Thoracic aorta (tissue), 2 donors: ENCODE measurements at places on chromosomes 11 and 22.
A peak's percentile ranks its signal among the peaks of the same experiment; 100 is the strongest.

- DNase-seq = no peak
- no peak overlapping the region for H3K27ac ChIP-seq
- H3K27me3 ChIP-seq = no peaks in the 10 kb centered on the region
- H3K36me3 ChIP-seq = no peaks in the 10 kb centered on the region
These were observed 36.8 kb downstream of the MCHR1 start for GRCh38 chr22:40716116-40716515.

DNA sequence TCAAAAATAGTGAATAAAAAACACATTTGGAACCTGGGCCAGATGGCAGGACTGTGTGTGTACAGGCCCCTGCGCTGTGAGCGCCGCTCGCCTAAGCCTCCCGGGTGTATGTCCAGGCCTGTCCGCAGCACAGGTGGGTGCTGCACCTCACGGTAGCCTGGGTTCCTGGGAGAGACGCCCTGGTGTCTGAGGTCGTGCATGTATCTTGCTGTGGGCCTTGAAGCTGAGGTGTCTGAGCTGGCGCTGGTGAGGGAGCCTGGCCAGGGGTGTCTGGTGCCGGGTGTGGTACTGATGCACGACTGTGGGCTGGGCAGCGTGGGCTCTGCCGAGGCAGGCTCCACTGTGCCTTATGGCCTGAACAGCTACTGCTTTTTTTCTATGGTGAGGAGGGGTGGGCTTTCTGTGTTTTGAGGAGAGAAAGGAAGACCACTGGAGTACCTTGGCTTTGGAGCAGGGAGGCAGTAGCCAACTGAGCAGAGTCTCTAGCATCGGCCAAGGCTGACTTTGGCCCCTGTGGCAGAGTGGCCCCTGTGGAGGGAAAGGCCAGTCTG lies 4.2 kb upstream of the ZDHHC8 start:
- H3K36me3 ChIP-seq = peaks cover 22% of the 10 kb centered on the region
- H3K4me3 ChIP-seq = no peak overlapping the region

DNA sequence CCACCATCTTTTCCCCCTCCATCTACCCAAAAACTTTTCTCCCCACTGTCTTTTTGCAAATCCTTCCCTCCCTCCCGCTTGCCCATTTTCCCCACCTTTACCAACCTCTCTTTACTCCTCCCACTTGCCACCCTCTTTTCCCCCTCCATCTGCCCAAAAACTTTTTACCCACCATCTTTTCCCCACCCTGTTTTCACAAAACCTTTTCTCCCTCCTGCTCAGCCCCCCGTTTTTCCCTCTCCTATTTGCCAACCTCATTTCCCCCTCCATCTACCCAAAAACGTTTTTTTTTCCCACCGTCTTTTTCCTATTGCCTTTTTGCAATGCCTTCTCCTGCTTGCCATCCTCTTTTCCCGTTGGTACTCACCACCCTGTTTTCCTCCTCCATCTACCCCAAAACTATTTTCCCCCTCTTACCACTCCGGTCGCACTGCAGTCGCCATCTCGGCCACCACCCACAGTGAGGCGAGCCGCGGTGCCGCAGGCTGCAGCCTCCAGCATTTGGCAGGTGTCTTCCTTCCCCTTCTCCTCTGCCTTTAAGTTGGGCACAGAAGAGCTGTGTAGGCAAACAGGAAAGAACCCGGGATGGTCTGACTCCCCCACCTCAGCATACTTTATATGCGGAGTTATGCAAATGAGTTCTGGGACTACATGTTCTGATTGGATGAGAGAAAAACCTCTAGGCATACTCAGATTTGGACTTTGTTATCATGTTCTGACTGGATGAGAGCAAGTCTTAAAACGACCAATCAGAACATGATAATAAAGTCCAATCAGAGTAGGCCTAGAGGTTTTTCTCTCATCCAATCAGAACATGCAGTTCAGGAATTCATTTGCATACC lies 121.2 kb upstream of the VPREB1 start:
- DNase-seq = no peak
- no peak overlapping the region for H3K27ac ChIP-seq
- H3K36me3 ChIP-seq = no peaks in the 10 kb centered on the region
- no peaks in the 10 kb centered on the region for H3K4me1 ChIP-seq
- no peaks in the 10 kb centered on the region for H3K27me3 ChIP-seq
- H3K4me3 ChIP-seq = no peak overlapping the region

DNA sequence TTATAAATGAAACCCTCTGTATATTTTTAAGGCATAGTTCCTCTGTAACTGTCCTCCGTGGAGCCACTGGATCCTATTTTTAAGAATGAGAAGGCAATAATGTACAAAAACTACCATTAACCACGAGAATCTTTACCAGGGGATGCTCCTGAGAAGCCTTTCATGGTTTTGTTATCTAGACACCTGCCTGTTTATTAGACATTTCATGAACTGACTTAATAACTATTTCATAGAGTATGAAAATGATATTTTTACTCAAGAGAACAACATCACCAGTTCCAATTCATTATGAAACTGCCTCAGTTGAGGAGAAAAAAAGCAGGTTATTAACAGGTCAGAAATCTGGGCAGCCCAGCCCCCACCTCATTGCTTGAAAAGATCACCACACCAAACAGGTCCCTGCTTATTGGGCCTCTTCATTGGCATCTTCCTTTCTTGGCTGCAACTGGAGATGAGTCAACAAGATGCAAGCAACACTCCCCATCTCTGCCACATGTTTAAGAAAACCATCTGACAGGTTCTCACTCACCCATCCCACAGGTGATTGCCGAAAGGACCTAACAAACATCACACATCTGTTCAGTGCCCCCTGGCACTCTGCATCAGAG lies 27.8 kb downstream of the ETS1 start:
- no peak overlapping the region for H3K4me3 ChIP-seq
- peaks cover 19% of the 10 kb centered on the region for H3K4me1 ChIP-seq
- no peak for DNase-seq
- H3K27me3 ChIP-seq = no peaks in the 10 kb centered on the region

- H3K4me3 ChIP-seq = no peak overlapping the region
- H3K36me3 ChIP-seq = no peaks in the 10 kb centered on the region
- DNase-seq = no peak
These were observed 33.2 kb upstream of the CEP126 start for GRCh38 chr11:101881586-101881985.

DNA sequence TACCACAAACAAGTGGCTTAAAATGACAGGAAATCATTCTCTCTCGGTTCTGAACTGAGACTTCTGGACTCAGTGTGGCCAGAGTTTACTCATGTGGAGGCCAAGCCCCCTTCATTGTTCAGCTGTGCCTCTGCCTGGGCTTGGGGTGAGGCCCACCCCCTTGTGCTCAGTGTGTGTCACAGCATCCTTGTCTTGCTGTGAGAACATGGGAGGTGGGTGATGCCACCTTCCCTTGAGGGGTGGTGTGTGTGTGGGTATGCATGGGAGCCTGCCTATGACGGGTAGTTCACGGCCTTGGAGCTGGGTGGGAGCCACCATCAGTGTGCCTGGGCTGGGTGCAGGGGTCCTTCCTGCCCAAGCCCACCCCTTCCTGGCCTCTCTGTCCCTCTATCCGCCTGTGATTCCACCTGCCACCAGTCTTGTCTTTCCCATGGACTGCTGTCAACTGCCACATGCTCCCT lies 101.7 kb downstream of the MORC2 start:
- H3K4me1 ChIP-seq = no peaks in the 10 kb centered on the region
- H3K27me3 ChIP-seq = no peaks in the 10 kb centered on the region
- DNase-seq = no peak
- no peak overlapping the region for H3K27ac ChIP-seq
- H3K36me3 ChIP-seq = no peaks in the 10 kb centered on the region

- DNase-seq = no peak
- H3K27ac ChIP-seq = no peak overlapping the region
- no peaks in the 10 kb centered on the region for H3K4me1 ChIP-seq
- peak overlapping the region; percentile 34 for H3K4me3 ChIP-seq
- H3K36me3 ChIP-seq = no peaks in the 10 kb centered on the region
These were observed 539 bp downstream of the USH1C start for GRCh38 chr11:17543574-17544180.

- no peak overlapping the region for H3K4me3 ChIP-seq
- H3K36me3 ChIP-seq = no peaks in the 10 kb centered on the region
- H3K27ac ChIP-seq = no peak overlapping the region
- H3K27me3 ChIP-seq = no peaks in the 10 kb centered on the region
- DNase-seq = no peak
- H3K4me1 ChIP-seq = no peaks in the 10 kb centered on the region
These were observed 26.4 kb downstream of the ISX start for GRCh38 chr22:35092406-35092805.
